ENCODE measurements at places on chromosomes 6 and 20.

GRCh38 chr6:15796130-15796771, 133.4 kb upstream of the DTNBP1 start:
- no peak for DNase-seq

GRCh38 chr6:95487817-95488216, 89.5 kb upstream of the MANEA start:
- no peak for DNase-seq

- no peak for DNase-seq
Observed at GRCh38 chr20:23085436-23086055, 578 bp downstream of the CD93 start.

DNA sequence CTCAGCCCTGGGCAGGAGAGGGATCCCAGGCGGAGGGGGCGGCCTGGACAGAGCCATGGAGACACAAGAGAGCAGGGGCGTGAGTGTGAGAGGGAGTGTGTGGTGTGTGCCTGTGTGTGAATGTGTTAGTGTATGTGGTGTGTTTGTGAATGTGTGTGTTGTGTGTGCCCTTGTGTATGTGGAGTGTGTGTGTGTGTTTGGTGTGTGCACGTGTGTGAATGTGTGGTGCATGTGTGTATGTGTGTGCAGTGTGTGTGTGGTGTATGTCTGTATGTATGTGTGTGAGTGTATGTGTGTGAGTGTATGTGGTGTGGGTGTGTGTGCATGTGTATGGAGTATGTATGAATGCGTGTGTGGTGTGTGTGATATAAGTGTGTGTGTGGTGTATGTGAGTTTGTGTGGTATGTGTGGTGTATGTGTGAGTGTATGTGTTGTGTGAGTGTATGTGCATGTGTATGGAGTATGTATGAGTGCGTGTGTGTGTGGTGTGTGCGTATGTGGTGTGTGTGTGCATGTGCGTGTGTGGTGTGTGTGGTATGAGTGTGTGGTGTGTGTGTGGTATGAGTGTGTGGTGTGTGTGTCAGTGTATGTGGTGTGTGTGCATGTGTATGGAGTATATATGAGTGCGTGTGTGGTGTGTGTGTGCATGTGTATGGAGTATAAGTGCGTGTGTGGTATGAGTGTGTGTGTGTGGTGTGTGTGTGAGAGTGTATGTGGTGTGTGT, 175.2 kb upstream of the AFDN start:
- DNase-seq = no peak

DNA sequence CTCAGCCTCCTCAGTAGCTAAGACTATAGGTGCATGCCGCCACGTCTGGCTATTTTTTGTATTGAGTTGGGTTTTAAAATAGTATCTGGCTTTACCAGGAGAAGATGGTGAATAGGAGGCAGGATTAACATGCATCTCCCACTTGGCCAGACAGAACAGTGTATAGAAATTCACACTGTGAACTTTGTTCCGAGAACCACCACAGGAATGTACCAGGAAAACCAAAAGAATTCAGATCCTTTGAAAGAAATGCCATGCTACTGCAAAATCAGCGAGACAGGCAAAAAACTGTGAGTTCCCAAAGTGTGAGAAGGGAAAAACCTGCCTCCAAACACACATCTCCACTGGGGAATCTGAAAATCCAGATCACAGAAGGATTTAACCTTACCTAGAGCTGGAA, 327.6 kb downstream of the NKAIN2 start:
- no peak for DNase-seq

- DNase-seq = no peak
Observed at GRCh38 chr6:157615420-157615769, 207.7 kb upstream of the SNX9 start.

GRCh38 chr20:41483553-41483930, 116.9 kb upstream of the EMILIN3 start:
- DNase-seq = no peak

DNA sequence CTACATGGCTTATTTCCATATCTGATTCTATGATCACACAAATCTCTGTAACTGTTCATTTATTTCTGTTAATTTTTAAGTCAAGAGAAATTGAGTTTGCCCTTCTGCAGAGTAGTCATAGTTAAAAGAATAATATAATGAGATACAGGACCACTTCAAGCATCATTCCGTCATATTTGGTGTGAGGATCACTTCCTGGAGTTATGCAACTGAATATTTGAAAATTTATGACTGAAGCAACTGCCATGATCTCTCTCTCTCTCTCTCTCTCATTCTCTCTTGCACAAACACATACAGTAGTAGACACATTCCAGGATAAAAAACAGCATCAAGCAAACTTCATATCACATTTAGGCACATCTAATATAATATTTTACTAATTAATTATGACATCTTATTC, 116.4 kb downstream of the COL9A1 start:
- no peak for DNase-seq

- no peak for DNase-seq
Observed at GRCh38 chr6:36963451-36964290, 9.1 kb downstream of the PI16 start.

DNA sequence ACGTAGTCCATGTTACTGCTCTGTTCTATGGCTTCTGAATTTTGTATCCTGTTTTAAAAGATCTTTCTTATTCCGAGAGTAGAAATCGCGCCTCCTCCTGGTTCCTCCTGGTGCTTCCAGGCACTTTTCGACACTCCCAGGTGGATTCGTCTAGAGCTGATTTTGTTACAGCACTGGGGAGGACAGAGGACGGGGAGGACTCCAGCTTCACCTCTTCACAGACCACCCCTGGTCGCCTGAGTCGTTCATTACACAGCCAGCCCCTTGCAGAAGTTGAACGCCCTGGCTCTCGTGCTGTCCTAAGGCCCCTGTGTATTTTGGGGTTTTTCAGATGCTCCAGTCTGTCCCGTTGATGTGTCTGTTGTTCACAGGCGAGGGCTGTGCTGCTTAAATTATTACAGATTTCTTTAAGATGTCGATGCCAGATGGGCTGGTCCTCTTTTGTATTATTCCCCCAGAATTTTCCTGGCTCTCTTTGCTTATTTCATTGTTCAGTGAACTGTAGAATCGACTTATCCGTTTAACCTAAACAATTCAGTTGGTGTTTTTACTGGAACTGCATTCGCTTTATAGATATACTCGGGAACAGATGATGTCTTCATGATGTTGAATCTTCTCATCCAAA, 30.5 kb downstream of the COL20A1 start:
- no peak for DNase-seq

DNA sequence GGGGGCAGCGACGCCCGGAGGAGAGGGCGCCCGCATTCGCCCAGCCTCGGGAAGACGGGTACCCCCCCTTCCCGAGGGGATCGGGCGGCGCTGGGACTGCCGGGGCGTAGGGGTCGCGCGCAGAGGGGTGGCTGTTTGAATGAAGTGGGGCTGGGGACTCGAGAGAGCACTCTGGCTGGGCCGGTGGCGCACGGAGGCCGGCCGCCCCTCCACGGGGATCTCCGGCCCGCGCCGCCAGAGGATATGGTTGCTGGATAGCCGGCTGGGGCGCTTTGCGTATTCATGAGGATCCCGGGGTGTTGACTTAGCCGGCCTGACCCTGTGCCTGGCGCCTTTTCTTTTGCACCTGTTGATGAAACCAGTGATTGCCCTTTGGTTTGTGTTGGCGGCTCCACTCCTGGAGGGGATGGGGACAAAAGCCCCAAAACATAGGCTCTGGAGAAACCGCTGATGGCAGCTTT, 469 bp downstream of the SYNJ2 start:
- DNase-seq = peak; percentile 88

DNA sequence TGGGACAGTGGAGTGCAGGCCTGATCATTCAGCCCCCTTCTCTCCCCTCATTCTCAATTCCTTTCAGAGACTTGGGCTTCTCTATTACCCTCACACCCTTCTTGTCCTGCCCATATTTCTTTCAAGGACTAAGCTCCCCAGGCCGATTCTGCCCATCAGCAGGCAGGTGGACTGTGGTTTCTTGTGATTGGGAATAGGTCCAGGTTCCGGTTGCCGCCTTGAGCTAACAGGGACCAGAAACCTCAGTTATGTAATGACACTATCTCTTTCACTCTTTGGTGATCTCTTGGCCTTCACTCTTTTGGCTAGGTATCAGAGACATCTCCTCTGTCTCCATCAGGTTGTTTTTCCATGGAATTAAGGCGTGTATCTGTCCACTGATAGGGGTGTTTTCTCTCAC, 6.5 kb downstream of the MUCL3 start:
- no peak for DNase-seq

DNA sequence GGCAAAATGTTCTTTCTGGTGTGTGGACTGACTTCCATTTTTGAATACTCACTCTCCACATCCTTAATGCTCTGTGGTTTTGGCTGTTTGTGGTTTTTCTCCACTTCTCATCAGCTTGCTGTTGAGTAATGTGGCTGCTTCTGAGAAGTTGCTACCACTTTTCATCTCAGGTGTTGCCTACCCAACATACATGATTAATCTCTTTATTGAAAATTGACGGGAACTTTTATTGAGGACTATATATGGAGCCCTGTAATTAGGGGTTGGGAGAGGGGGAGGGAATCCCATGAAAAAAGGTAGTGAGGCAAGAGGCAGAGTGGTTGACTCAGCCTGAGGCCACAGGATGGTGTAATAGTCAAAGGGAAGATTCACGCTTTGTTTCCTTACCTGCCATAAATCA, 17.6 kb downstream of the IL22RA2 start:
- DNase-seq = no peak

- DNase-seq = no peak
Observed at GRCh38 chr6:105001906-105002305, 45.0 kb downstream of the LIN28B start.

- no peak for DNase-seq
Observed at GRCh38 chr6:37801605-37801940, 18.0 kb upstream of the ZFAND3 start.

GRCh38 chr20:47489448-47489872, 12.2 kb upstream of the NCOA3 start:
- DNase-seq = no peak

GRCh38 chr6:32076321-32076809, 32.8 kb downstream of the TNXB start:
- no peak for DNase-seq

GRCh38 chr6:38404900-38405556, 234.7 kb downstream of the BTBD9 start:
- DNase-seq = no peak

- no peak for DNase-seq
Observed at GRCh38 chr20:54044156-54044555, 26.2 kb downstream of the BCAS1 start.

DNA sequence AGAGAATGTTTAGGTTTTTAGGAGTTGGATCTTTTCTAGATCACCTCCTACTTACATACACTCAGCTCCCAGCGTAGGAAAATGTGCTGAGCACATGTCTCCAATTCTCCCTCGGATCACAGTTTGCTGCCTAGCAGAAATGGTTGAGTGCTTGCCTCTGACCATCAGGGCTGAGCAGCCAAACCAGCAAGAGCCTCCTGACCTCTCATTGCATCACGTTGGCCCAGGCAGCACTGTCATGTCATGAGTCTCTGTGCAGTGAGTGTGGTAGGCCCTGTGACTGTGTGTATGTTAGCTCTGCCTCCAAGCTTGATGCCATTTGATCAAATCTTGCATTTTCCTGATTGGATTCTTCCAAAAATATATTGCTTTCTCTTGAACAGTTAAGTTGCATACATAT, 112.0 kb downstream of the LRRC1 start:
- no peak for DNase-seq

DNA sequence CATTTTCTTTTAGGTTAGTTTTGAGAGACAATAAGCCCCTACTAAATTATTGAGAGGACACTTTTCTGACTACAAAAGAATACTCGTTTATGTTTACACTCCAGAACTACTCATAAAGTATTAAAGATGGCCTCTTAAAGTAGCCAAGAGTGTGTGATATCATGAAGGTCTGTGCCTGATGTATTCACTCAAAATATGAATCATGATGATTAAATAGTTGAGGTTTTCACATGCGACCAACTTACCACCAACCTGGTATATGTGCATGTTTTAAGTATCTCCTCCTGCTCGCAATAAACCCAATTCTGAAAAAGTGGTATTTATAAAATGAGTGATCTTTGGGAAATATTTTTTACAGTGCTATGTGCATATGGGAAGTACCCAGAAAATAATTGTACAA, 43.9 kb downstream of the IL20RA start:
- DNase-seq = no peak

DNA sequence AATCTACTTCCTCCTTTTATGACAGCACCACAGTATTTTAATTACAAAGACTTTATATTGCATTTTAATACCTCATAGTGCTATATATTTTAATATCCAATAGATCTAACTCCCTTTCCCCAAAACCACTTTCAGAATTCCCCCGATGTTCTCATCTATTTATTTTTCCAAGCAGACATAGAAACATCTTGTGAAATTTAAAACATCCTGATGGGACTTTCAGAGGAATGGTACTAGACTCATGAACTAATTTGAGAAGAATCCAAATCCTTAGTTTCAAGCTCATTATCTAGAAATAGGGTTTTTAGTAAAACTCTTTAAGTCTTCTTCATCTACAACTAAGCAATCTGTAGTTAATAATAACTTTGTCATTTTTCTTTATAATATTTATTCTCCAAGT, 97.0 kb downstream of the TRERF1 start:
- DNase-seq = no peak

DNA sequence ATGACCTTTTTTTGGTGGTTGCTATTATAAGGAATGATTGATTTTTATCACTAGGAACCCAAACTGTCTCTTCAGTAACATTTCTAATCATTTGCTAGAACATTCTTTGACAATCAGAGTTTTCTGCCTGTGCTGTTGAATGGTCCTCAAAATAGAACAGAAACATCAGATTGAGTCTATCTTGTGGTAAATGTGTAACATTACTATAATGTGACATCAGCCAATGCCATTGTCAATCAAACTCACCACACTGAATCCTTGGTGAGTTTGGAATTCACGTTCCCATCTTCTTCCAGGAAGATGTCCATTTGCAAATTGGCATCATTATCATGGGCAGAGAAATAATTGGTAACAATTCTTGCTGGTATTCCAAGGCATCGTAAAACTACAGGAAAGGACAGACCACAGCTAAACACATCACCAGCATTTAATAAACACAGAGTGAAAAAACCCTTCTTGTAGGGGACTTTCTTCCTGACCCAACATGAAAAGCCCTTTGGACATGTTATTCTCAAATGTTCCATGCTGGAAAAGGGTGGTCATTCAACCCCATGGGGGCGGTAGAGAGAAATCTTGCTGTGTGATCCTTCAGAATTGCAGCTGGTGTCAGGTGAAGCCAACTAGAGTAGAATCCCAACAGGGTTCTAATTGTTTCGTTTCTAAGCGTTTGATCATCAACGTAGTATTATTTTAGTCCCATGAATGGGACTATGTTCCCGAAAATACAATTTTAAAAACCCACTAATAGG, 98.5 kb downstream of the F13A1 start:
- peak; percentile 89 for DNase-seq

DNA sequence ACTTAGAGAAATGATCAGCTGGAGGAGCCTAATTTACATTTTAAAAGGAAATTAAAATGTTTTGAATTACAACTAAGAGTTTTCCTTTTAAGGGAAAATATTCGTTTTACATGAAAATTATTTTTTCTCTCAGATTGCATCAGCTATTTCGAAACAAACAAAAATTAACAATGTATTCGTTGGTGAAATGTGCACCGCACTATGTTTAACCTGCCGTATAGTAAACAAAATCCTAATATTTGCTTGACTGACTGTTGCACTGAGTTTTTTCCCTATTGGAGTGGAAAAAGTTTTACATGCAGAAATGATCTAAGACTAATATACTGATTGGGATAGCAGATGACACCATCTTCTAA, 5.7 kb downstream of the PDE10A start:
- no peak for DNase-seq

- no peak for DNase-seq
Observed at GRCh38 chr20:32877507-32877906, 18.8 kb downstream of the EFCAB8 start.

- DNase-seq = no peak
Observed at GRCh38 chr20:32496811-32497533, 88.2 kb downstream of the NOL4L start.

Data from endodermal cell (in vitro differentiated cells).